Pons (tissue), 1 donor: ENCODE measurements at places on chromosomes 5 and 9.
A peak's percentile ranks its signal among the peaks of the same experiment; 100 is the strongest.

DNA sequence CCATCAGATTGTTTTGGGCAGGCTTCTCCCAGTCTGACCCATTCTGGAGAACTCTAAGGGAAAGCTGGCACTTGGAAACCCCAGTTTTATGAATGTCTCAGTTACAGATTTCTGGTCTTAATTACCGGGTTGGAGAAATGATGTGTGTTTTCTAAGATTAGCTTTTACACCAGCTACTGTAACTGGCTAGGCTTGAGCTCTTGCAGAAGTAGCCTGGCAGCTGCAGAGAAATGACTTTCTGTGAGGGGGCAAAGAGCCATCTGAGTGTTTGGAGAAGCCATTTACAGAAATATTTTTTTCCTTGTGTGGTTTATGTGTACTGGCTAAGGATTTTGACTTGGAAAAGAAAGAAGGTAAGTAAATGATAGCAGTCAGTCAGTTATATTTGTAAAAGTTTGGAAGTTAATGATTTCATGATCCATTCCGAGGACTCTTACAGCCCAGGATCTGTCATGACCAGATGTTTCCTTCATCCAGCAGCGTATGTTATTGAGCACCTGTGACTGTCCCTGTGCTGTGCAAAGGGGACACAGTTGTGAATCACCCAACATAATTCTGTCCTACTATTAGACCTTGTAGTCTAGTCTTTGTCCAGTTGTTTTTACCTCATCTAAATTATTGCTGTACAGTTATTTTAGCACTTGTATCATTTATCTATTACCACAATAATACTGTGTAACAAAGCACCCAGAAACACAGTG is 53.7 kb upstream of the GDNF start:
- DNase-seq = no peak

GRCh38 chr5:945691-946551 is 53.2 kb downstream of the TRIP13 start:
- DNase-seq = no peak

DNA sequence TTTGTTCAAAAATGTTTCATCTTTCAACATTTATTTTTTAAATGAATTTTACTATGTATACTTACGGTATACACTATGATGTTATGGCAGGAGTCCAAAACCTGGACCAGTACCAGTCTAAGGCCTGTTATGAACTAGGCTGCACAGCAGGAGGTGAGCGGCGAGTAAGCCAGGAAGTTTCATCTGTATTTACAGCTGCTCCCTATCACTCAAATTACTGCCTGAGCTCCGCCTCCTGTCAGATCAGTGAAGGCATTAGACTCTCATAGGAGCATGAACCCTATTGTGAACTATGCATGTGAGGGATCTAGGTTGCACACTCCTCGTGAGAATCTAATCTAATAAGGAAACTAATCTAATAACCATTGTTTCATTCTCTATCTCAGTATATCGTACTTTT is 715.5 kb upstream of the PTPRD start:
- no peak for DNase-seq

DNA sequence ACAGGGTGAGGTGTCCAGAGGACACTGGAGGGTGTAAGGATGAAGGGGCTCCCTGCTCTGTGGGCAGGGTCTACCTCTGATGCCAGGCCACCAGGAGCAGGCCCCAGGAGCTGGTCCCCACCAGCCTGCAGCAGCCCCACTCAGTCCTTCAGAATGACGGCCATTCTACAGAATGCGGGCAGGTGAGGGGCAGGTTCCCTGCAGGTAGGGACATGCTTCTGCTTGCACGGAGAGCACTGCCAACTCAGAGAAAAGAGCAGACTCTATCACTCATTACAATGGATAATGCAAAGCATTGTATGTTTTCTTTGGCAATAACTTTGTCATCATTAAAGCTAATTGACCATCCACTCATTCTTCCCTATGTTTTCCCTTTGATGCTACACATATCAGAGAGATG is 39.0 kb downstream of the DDX31 start:
- DNase-seq = no peak

DNA sequence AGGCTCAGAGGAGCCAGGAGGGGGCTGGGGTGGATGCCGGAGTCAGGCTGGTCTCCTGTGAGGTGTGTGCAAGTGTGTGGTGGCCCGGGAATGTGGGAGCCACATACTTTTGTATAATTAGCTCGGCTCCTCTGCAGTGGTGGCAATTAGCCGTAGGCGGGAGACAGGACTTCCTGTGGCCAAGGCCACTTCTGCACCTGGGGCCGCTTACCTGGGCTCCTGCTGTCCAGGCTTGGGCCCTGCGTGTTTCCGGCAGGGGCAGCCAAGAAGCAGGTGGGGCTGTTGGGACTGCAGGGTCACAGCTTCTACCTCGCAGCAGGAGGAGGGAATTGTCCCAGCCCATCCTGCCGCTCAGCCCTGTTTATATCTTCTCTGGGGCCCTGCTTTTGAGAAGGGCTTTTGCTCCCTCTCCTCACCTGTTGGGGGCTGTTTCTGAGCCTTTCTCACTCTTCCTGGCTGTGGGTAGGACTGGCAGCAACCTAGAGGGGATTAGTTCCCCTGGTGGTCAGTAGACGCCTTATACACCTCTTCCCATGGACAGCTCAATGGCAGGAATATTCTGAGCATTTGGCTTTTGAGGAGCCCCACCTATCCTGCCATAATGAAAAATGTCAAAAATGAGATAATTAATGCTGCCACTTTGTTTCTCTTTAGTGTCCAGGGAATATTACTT is 145.4 kb upstream of the PITX1 start:
- DNase-seq = no peak

DNA sequence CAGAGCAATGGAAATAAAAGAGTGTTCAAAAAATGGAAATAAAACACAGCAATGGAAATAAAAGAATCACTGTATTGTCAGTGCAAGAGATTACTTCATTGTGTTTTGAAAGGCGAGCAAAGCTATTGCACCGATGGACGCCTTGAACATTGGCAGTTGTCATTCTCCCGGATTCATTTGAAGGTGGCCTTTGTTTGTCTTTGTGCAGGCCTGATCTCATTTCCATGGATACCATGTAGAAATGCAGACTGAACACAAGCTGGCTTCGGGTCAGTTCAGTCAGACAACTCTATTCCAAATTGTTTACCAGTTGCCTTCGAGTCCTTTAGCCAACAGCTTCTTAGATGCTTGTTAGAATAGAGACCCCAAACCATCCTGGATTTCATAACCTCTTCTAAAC is 8.3 kb downstream of the ITGA2 start:
- peak; percentile 99 for DNase-seq

GRCh38 chr9:137943655-137944054 is 66.1 kb downstream of the CACNA1B start:
- no peak for DNase-seq

DNA sequence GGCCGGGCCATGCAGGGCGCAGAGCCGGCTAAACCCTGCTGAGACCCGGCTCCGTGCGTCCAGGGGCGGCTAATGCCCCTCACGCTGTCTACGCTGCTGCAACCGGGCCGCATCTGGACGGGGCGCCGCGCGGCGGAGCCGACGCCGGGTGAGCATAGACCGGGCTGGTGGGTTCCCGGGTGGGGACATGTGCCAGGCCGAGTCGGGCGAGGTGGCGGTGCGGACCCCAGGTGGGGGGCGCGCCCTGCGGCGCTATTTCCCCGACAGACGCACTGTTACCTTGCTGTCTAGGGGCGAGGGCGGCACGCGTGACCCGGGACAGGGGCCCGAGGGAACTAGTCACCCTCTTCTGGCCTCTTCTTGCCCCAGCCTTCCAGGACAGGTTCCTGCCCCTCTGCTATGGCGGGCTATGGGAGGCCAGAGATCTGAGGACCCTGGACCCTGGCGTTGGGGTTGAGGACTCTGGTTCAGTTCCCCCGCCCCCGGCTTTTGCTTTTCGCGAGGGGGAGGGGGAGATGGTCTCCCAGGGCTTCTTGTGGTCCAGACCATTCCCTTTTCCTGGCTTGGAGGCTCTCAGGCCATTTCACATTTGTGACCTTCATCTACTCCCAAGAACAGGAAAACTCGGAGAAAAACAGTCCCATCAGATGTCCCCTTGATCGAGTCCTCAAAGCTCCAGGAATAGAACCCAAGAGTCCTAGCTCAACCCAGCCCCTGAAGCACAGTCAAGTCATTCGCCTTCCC is 536 bp downstream of the SLC27A4 start:
- no peak for DNase-seq

DNA sequence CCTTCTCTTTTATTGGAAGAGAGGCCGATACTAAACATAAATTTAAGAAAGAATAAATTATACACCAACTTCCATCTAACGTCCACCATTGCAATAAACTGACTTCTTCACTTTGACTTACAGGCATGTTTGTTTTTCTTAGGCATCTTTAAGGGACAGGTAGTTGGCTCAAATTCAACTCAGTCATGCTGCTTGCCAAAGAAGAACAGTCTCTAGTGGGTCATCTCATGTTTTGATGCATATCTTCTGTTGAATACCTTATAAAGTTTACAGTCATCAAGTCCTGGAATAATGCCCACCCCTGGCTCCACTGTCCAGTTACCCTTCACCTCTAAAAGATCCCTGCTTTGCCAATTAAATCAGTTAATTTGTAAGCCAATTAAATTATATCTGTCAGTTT is 328.2 kb upstream of the GRAMD2B start:
- DNase-seq = no peak

DNA sequence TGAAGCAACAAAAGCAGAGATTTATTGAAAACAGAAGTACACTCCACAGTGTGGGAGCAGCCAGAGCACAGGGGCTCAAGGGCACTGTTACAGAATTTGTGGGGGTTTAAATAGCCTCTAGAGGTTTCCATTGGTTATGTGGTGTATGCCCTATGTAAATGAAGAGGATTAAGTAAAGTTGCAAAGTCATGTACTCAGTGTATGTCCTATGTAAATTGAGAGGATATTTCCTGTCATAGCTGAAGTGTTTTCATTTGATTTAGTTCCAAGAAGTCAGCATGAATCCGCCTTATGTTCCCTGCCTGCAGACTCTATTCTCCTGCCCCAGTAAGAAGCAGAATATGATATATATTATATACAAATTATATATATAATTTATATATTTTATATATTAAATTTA is 966.0 kb upstream of the COX7C start:
- DNase-seq = no peak

DNA sequence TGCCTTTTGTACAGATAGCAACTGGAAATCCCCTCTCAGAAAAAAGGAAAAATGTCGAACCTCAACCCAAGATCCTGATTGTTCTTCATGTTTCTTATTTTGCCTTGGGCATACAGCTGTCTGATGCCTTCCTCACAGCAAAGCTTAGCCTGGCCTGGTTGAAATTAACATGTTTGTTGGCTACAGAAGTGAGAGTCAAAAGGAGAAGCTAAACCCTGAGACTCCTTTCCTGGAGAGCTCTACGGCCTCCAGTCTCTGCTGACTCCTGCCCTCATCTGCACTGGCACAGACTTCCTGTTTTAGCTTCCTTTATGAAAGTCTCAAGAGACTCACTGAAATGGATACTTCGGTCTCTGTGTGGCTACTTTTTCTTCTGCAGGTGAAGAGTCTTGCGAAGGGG is 186.7 kb downstream of the PARP8 start:
- peak; percentile 85 for DNase-seq

GRCh38 chr5:181187500-181188213 is 17.3 kb downstream of the TRIM7 start:
- peak; percentile 74 for DNase-seq

DNA sequence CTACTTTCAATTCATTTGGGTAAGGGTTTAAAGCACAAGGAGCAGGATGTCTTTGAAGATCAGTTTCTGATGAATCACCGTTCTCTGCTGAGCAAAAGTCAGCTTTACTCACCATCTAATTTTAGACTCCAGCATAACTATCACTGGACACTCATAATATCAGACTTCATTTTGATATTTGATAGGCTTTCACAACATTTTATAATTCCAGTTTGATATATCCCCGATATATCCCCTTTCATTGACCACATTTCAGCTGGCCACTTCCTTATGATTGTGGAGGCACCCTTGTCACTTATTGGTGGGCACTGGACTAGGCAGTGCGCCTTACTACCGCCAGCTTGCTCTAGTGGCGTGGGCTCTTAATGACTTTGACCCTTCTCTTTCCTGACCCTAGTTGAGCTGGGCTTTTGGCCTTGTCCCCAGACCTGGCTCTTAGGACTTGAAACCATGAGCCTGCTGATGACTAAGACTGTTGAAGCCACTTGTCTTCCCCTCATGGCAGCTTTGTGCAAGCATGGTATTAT is 46.8 kb downstream of the CYSTM1 start:
- DNase-seq = no peak

GRCh38 chr9:130639124-130639765 is 25.1 kb upstream of the PRDM12 start:
- DNase-seq = no peak

GRCh38 chr5:180157866-180158265 is 51.1 kb downstream of the RASGEF1C start:
- DNase-seq = no peak

GRCh38 chr5:128349044-128349858 is 188.8 kb downstream of the FBN2 start:
- DNase-seq = no peak

- DNase-seq = peak; percentile 42
These were observed 102.5 kb upstream of the TXNDC8 start for GRCh38 chr9:110440172-110440571.

GRCh38 chr9:32954642-32955041 is 46.8 kb downstream of the APTX start:
- no peak for DNase-seq

GRCh38 chr5:146967646-146968045 is 89.1 kb upstream of the PPP2R2B start:
- DNase-seq = peak; percentile 28
